Skin of body (tissue), 3 donors: ENCODE measurements at places on chromosomes 12 and 14.

- no peak for DNase-seq
These were observed 55.8 kb downstream of the PAWR start for GRCh38 chr12:79634957-79635471.

DNA sequence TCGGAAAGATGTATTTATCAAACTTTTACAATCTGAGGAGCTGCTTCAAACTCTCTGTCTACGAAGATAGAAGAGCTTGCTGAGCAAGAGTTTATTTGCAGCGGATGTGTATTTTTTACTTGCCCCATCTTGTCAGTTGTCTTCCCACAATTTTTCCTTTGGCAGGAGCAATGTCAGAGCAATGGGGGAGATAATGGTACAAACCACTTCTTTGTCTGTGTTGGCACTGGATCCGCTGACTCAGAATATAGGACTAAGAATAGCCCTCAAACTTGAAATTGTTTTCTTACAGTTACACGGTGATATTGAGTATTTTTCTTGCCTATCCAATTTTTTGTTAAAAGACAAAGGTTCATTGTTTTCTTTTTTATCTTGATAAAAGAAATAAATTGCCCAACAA is 27.6 kb downstream of the HELB start:
- no peak for DNase-seq

- DNase-seq = no peak
These were observed 394.0 kb upstream of the CCDC196 start for GRCh38 chr14:66092206-66092605.

DNA sequence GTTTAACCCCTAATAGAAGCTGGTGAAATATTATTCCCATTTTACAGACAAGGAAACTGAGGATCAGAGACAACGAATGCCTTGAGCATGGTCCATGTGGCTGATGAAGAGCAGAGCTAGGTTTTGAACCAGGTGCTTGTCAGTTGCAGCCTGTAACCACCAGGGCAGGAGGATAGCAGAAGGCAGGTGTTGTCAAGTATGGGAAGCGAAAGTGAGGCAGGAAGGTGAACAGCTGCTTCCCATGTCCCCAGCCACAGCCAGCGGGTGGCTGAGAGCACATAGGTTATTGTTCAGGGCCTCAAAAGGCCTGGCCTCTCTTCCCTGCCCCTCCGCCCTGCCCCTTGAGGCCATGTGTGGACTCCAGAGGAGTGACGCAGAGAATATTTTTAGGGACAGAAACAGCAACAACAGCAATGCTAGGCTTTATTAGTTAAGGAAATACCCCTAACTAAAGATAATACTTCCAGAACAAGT is 39.6 kb downstream of the IQSEC3 start:
- DNase-seq = no peak

- no peak for DNase-seq
These were observed 22.4 kb downstream of the ANKRD9 start for GRCh38 chr14:102487204-102487577.

GRCh38 chr12:131379738-131380137 is 331.2 kb upstream of the SFSWAP start:
- no peak for DNase-seq

DNA sequence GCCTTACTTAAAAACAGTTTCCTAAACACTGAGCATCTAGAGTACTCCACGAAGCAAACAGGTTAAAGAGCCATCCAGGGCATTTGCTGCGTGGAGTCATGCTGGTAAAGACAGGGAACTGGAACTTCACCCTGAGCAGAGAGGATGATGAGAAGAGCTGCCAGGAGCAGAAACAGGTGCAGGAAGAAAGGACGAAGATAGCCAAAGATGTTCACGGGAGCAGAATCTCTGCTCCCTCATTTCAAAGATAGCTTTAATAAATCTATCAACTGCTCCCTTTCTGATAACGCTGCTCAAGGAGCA is 280.8 kb upstream of the FKBP4 start:
- no peak for DNase-seq

DNA sequence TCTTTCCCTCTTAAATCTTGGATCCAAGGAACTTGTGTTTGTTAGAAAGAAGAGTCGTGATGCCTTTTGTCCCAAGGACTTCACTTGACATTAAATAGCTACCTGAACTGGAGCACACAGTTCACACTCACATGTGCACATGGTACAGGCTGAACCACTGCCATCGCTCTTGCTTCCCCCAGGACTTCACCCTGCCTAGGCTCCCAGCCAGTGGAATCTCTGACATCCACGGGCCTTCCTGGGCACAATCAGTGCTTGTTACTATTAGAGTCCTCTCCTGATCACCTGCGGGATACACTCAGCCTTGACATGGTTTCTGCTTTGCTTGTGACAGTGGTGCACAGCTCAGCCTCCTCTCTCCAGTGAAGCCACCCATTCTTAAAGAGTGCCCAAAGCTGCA is 49.1 kb upstream of the KCNA5 start:
- DNase-seq = no peak

DNA sequence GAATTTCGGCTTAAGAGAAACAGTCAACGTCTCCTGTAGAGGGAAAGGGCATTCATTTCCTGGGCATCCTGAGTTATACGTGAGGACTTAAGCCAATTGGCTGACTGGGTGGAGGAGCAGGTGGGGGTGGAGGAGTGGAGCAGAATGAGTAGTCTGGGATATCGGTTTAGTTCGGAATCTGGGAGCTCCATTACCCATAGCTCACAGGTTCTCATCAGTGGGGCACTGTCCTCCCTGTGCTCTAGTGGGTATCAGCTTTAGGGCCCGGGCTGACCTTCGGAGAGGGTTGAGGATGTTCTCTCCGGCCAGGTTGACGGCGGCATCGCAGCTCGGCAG is 704 bp downstream of the SDR39U1 start:
- no peak for DNase-seq

DNA sequence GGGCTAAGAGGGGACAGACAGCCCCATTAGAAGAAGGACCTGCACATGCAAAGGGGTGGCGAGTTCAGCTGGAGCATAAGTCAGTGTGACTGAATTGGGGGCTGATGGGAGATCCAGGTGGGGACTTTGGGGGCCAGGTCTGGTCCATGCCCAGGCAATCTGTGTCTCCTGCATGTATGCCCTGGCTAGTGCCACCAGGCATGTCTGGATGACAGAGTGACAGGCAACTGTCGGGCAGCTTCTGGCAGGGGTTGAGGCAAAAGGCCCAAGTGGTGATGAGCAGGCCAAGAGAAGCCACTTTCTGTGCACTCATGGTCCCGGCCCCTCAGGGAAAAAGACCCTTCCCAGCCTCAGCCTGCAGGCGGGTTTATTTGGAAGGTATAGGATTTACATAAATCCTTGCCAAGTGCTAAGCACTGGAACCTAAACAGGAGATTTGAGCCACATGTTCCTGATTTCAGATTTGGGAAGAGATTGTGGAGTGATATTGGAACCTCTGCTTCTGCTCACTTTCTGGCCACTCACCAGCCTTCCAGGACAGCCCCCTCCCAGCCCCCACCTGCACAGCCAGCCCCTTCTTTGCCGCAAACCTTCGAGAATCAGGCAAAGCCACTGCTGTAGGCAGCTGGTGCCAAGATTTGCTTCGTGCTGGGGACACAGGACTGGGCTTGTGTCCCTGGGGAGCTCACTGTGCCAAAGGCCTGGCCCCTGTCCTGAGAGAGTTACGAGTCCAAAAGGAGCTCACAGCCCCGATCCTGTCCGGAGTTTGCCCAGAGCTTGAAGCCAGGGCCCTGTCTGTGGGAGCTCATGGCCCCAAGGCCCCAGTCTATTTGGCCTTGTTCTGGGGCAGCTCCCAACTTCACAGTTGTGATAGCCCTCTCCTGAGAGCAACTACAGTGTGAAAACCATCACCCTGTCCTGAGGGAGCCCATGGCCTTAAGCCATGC is 232.5 kb upstream of the RTL1 start:
- no peak for DNase-seq
